ENCODE measurements at places on chromosomes 11 and 22. TPM values are rescaled to one million over a fixed set of nuclear protein-coding genes. Genes with fewer than 3 reads are reported as not detected.

CLTCL1 gene
- 0.44 TPM for total RNA-seq

DNA sequence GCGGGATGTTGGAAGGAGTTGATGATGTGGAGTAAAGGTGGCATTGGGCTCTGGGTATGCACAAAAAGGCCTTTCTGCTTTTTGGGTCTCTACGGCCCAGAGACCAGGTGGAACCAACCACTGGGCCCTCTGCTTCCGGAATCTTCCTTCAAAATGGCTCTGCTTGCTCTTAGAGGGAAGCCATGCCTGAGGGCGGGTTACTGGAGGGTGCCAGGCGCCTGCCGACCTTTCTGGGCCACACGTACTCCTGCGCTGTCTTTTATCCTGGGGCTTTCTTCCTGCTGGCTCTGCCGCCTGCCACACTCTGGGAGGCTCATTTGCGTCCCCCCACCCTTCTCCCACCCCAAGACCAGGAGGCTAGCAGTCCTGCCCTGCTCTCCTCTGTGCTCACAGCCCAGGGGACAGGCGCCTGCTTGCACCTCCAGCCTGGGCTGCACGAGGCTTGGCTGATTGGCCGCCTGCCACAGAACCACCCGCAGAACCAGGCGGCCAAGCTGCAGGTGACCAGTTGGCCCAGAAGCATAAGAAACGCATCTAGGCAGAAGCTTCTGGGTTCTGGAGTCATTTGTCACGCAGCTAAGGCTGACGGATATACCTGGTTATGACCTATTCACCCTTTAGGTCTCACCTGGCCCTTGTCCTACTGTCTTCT is 536.9 kb downstream of the TBC1D22A start:
- H3K4me3 ChIP-seq: no peak overlapping the region
- no peaks in the 10 kb centered on the region for H3K4me1 ChIP-seq
- no peaks in the 10 kb centered on the region for H3K36me3 ChIP-seq
- no peaks in the 10 kb centered on the region for H3K27me3 ChIP-seq

GRCh38 chr11:20011307-20011951 is 148.8 kb downstream of the DBX1 start:
- H3K27ac ChIP-seq: no peak overlapping the region
- no peaks in the 10 kb centered on the region for H3K36me3 ChIP-seq
- H3K4me3 ChIP-seq: no peak overlapping the region
- no peaks in the 10 kb centered on the region for H3K4me1 ChIP-seq

DNA sequence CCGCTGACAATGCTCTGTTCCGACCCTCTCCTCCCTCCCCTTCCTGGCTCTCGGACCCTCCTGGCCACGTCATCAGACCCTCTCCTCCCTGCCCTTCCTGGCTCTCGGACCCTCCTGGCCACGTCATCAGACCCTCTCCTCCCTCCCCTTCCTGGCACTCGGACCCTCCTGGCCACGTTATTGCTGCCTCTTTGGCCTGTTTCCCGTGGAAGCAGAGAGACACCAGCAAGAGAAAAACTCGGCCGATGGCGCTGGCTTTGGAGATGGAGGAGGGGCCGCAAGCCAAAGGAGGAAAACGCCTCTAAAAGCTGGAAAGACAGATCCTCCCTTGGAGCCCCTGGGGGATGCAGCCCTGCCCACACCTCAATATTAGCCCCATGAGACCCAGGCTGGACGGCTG is 463.3 kb downstream of the BRD1 start:
- no peaks in the 10 kb centered on the region for H3K36me3 ChIP-seq
- H3K27ac ChIP-seq: no peak overlapping the region
- H3K4me1 ChIP-seq: no peaks in the 10 kb centered on the region
- DNase-seq: no peak
- H3K27me3 ChIP-seq: peaks cover 2% of the 10 kb centered on the region
- no peak overlapping the region for H3K4me3 ChIP-seq

DNA sequence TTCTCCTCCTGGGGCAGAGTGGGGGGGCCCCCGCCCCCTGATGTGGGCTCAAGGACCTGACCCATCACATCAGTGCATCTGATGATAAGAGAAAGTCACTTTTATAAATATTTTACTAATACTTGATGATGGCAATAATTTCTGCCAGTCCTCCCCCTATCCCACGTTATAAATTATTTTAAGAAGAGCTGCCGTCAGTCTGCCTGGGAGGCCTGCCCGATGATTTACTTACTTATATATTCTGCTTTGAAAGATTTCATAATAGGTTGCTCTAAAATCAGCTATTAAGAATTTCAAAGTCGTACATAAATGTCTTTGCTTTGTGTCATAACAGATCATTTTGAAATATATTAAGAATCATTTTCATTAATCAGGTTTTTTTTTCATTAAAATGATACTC is 58.8 kb downstream of the MYO18B start:
- H3K27me3 ChIP-seq: peaks cover 3% of the 10 kb centered on the region
- H3K36me3 ChIP-seq: no peaks in the 10 kb centered on the region
- H3K4me1 ChIP-seq: no peaks in the 10 kb centered on the region
- DNase-seq: no peak
- no peak overlapping the region for H3K27ac ChIP-seq
- H3K4me3 ChIP-seq: no peak overlapping the region

DNA sequence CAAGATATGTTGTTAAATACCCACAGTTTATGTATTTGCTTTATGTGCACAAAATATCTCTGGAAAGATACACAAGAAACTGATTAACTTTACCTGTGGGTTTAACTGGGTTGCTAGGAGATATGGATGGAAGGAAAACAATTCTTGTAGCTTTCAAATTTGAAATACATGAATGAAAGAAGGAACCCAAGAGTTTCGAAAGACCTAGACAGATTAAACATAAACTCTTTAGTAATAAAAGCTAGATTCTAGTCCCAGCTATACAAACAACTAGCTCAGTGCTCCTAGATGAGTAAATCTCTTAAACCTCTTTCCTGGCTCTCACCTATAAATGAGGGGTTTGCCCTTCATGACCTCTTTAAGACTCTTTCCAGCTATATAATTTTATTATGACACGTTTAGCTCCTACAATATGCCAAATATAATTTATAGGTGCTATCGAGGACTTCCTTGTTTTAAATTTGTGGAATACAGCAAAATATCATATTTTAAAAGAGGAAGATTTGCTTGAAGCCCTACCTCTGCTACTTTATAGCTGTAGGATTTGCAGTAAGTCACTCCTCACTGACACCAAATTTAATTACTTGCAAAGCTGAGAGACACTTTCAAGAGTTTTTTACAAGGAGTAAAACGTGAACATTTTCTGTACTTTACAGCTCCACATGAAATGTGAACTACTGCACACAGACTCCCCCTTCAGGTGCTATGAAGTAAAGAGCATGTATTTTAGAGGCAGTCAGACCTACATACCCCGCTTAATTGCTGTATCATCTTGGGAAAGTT is 50.7 kb downstream of the RRAS2 start:
- H3K27ac ChIP-seq: no peak overlapping the region
- H3K4me1 ChIP-seq: peaks cover 40% of the 10 kb centered on the region
- H3K36me3 ChIP-seq: peaks cover under 1% of the 10 kb centered on the region
- DNase-seq: no peak
- H3K4me3 ChIP-seq: no peak overlapping the region

All from activated CD8-positive, alpha-beta T cell treated with anti-CD3 and anti-CD28 coated beads, Interleukin-2, amount 10 ng/mL, durations not matched to agents 7 days and 5 days (primary cell).